SW 1271 (cell line): ENCODE measurements at places on chromosomes 1 and 21.

- no peak for DNase-seq
These were observed 17.3 kb upstream of the TNFSF4 start for GRCh38 chr1:173224280-173224892.

GRCh38 chr1:88742531-88742930, 58.5 kb downstream of the PKN2 start:
- no peak for DNase-seq

DNA sequence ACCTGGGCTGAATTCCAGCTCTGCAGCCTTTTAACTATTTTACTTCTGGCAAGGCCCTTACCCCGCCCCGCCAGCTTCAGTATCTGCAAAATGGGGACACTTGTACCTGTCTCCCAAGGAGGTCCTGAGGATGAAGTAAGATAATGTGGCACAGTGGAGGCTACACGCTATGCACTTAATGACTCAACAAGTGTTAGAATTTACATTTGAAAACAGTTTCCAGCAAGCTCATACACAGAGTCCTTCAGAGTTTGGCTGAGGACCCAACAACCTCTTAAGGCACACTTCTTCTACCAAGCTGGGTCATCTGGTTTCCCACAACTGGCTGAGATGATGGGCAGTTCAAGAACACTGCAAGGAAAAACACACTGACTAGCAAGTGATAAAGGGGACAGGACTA, 30.2 kb upstream of the SLC22A15 start:
- DNase-seq, result no peak

DNA sequence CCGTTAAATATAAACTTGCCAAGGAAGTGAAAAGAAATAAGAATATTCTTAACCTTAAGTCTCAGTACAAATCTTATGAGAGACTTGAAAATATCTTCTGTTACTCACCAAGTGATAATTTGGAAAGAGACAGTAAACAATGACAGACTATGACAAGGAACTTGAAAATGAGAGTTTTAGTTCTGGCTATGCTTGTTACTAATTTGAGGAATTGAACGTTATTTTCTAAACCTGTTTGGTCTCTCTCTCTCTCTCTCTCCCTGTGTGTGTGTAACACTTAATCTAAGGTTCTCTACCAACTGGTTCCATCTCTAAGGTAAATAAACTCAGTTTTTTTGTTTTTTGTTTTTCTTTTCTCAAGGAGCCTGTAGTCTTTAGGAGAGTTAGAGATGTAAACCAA, 161.8 kb downstream of the AMY1C start:
- no peak for DNase-seq

- DNase-seq, result no peak
These were observed 553 bp upstream of the STMN1 start for GRCh38 chr1:25906644-25907300.

- DNase-seq, result no peak
These were observed 568.3 kb upstream of the ADGRL2 start for GRCh38 chr1:81232420-81232819.

GRCh38 chr1:112744009-112744578, 29.0 kb upstream of the PPM1J start:
- no peak for DNase-seq

DNA sequence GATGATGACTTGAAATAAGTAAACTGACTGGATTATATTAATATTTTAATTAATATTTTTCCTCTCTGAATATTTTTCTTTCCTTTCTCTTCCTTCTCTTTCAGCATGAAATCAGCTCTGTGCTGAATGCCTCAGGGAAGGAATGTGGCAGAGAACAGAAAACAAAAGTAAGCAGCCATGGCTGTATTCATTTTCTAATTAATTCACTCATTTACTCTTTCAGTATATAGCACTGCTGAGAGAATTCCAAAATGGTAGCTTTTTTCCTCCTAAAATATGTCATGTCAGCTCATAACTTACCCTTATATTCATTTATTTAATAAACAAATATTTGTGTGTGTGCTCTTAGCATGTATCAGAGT, 522.5 kb downstream of the PTPRC start:
- DNase-seq, result no peak

GRCh38 chr21:42679319-42680057, 26.1 kb downstream of the PDE9A start:
- no peak for DNase-seq

DNA sequence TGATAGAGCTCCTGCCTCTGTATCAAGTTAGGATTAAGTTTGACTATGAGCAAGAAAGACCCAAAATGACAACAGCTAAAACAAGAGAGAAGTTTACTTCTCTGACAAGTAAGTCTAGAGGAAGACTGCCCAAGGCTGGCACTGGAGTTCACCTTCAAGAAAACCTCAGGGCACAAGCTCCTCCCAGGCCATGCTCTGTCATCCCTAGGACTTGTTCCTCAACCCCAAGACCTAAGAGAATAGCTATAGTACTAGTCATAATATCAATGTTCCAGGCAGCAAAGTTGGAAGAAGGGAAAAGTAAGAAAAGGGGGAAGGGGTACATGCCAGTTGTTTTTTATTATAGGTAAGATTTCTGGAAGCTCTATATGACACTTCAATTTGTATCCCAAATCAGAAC, 26.4 kb upstream of the DARS2 start:
- DNase-seq, result no peak

- peak; percentile 98 for DNase-seq
These were observed 13.7 kb downstream of the DHRS3 start for GRCh38 chr1:12604114-12604874.

GRCh38 chr1:92087542-92087941, 7.4 kb downstream of the BTBD8 start:
- DNase-seq, result no peak

- no peak for DNase-seq
These were observed 37.2 kb upstream of the ATG4C start for GRCh38 chr1:62746809-62747138.

DNA sequence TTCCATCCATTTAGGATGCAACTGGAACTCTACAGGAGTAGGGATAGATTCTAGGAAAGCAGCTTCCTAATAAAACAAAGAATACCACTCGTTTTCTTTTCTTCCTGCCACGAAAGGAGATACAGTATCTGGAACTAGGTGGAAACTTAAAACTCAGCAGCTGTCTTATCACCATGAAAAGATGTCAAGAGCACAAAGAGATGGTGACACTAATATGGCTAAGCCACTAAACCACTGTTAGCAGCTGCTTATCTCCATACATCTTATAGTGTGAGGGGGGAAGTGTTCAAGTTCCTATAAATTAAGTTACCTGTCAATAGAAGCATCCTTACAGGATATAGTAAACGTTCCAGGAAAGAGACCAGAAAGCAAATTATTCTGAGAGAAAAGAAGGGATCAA, 162.5 kb downstream of the TYW3 start:
- no peak for DNase-seq

DNA sequence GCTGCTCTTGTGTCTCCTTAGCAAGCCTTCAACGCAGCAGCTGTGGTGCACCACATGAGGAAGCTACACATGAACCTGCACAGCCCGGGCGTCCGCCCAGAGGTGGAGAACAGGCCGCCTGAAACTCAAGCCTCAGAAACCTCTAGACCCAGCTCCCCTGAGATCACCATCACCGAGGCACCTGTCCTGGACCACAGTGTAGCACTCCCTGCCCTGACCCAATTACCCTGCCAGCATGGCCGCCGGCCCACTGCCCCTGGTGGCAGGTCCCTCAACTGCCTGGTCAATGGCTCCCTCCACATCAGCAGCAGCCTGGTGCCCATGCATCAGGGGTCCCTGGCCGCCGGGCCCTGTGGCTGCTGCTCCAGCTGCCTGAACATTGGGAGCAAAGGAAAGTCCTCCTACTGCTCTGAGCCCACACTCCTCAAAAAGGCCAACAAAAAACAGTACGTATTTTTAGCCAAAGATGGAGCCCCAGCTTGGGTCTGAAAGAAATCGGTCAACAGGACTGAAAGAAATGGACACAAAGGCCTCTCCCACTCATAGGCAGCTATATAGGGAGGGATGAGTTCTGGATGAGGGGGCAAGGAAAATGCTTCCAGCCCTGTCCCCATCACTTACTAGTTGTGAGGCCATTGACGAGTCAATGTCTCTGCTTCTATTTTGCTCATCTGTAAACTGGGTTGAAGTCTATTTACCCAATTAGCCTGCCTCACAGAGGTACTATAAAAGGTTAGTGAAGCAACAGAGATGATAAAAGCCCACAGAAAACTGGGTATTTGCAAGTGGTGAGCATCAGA, 28.5 kb downstream of the CAMK1G start:
- no peak for DNase-seq

DNA sequence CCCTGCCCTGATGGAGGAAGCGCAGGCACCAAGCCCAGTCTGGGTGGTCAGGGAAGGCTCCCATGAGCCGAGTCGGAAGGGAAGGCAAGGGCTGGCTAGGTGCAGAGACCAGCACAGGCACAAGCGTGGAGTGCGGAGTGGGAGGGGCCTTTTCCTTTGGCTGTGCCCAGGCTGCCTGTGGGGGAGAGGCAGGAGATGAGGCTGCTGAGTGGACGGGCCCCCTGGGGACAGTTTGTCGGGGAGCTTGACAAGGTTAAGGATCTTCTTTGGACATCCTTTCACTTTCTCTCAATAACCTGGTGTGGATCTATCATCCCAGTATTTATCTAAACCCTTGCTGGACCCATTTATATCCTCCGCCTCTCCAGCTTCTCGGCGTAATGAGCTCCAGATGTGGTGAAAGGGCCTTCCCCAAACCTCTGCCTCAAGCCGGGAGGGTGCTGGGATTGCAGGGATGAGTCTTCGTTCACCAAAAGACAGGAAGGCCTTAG, 42.9 kb downstream of the EPHB2 start:
- no peak for DNase-seq

DNA sequence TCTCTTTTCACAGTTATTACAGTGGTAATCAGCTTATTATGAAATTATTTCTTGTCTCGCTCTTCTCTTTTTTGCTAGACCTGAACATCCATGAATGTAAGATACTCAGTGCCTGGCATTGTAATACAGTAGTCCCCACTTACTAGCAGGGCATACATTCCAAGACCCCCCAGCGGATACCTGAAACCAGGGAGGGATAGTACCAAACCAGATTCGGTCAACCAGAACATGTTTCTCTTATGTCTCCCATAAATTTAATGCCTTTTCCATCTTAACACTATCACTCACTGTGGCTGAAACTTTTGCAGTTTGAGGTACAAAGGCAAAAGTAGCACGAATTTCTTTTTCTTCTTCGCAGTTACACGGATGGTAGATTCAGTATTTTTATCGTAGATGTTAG, 24.6 kb upstream of the B3GALT2 start:
- no peak for DNase-seq

DNA sequence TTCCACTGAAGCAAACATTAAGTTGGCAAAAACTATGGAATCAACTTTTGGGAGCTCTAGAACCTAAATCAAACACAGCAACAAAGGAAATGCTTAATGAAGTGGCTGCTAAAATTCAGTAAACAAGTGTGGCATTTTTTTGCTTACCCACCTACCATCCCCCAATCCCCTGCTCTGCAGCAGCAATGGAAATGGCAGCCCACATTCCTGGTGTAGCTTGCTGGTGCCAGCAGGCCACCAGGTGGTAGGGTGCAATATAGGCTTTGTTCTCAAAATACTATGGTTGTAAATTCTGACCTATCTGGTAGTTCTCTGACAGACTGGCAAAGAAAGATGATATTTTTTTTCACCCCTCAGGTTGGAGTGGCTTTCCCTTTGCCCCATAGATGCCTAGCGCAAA, 42.8 kb downstream of the SHCBP1L start:
- DNase-seq, result no peak
